ENCODE measurements at places on chromosomes 16 and 17.

DNA sequence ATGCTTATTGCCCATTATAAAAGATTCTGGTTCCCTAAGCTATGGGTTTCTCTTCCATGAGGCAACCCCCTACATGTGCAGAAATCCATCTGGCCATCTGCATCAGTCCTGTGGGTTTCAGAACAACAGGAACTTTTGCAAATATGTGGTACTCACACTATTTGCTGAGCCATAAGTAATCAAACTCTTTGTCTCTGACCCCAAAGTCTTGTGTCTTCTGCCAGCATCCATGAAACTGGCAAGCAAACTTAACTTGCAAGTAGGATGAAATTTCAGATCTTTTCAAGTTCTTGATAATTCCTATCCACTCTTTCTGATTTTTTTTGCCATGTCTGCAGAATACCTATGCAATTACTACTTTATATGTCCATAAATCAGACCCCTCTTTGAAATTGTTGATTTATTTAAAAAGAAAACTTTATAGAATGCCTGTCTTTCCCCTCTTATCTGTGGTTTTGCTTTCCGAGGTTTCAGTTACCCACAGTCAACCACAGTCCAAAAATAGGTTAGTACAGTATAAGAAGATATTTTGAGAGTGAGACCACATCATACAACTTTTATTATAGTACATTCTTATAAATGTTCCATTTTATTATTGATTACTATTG, 158.4 kb upstream of the IRX3 start:
- no peak for DNase-seq

- DNase-seq: no peak
Observed at GRCh38 chr16:66677836-66678235, 18.7 kb downstream of the CMTM4 start.

DNA sequence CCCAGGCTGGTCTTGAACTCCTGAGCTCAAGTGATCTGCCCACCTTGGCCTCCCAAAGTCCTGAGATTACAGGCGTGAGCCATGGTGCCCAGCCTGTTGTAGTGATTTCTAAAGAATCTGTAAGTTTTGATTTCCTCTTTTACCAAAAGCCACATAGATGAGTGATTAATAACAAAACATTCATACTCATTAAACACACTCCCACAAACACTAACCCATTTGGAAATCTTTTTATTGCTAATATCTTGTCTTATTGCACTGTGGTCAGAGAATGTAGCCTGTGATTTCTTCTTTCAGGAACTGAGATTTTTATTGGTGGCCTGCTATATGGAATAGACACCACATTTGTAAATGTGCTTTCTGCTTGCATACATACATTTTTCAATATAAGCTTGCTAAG, 31.6 kb downstream of the MYH10 start:
- no peak for DNase-seq

DNA sequence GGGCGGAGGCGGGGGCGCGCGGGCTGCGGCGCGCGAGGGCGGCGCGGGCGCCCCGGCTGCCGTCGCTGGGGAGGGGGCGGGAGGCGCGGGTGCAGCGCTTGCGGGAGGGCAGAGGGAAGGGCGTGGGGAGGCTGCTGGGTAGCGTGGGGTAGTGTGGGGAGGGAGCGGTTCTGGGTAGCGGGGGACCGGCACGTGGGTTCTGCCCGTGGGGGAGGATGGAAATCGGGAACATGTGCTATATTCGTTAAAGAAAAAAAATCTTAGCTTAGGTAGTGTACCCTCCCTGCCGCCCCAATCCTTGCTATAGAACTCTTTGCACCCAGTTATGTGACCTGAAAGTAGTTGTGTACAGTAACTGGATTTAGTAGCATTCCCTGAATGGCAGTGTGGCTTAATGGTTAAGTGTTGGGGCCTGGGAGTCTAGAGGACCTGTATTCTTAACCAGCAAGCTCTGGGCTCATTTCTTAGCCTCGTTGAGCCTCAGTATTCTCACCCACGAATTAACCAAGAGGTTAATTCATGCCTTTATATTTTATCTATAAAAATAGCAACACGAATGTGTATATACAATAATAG, 646 bp downstream of the RABEP1 start:
- DNase-seq: peak; percentile 29

DNA sequence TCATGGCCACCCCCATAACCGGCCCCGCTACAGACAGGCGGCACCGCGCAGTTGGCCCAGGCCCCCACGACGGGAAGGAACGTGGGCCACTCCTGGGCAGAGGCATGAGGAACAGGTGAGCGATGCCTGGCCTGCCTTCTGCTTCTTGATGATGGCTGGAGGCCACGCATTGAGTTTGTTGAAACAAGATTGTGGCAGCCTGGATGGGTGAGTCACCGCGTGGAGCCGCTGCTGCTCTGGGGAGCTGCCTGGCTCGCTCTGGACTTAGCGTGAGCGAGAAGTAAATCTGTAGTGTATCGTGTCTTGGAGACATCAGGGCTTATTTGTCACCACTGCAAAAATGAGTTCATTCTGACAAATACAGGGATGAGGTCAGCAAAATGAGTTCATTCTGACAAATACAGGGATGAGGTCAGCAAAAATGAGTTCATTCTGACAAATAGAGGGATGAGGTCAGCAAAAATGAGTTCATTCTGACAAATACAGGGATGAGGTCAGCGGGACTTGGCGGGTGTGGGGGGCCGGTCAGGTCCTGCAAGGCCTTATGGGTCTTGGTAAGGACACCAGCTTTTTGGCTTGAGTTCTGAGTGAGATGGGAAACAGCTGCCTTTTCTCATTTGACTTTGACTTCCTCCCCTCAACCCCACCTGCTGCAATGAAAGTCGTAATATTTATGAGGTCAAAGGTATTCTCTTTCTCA, 93.0 kb downstream of the SEC14L1 start:
- DNase-seq: peak; percentile 76

- no peak for DNase-seq
Observed at GRCh38 chr16:162271-162991, 3.3 kb upstream of the HBM start.

GRCh38 chr17:59688496-59688895, 18.7 kb downstream of the PTRH2 start:
- DNase-seq: no peak

- DNase-seq: no peak
Observed at GRCh38 chr17:82024859-82025258, 1.8 kb downstream of the LRRC45 start.
